Epithelial cell of prostate (primary cell): ENCODE measurements at places on chromosomes 3 and 15.

DNA sequence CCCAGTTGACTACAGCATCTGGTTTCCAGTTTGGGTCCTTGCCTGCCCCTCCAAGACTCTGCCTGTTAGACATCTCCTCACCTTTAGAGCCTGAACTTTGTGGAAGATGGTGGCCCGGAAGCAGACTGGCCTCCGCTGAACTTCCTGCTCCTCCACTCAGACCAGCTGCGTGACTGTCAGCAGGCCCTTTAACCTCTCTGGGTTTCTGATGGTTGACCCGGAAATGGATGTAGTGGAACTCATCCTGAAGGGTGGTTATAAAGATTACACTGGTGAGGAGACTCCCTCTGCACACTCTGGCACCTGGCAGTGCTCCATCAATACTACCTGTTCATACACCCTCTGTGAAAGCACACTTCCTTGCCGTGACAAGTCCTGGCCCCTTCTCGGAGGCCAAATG lies 151.9 kb upstream of the TLE3 start:
- no peak for DNase-seq

- DNase-seq: no peak
These were observed 89.3 kb upstream of the DGKG start for GRCh38 chr3:186451371-186451770.

DNA sequence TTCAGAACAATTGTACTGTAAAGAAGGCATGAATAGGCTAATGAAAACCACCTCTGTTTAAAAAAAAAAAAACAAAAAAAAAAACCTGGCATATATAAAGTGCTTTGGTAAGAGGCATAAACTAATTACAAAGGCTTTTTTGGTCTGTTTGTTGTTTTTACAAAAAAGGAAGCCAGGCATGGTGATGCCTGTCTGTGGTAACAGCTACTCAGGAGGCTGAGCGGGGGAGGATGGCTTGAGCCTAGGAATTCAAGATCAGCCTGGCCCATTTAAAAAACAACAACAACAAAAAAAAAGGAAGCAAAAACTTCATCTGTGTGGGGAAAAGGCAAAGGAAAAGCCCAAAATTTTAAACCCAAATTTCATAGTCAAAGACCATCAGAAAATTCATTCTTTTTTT lies 47.0 kb downstream of the OSBPL10 start:
- no peak for DNase-seq

DNA sequence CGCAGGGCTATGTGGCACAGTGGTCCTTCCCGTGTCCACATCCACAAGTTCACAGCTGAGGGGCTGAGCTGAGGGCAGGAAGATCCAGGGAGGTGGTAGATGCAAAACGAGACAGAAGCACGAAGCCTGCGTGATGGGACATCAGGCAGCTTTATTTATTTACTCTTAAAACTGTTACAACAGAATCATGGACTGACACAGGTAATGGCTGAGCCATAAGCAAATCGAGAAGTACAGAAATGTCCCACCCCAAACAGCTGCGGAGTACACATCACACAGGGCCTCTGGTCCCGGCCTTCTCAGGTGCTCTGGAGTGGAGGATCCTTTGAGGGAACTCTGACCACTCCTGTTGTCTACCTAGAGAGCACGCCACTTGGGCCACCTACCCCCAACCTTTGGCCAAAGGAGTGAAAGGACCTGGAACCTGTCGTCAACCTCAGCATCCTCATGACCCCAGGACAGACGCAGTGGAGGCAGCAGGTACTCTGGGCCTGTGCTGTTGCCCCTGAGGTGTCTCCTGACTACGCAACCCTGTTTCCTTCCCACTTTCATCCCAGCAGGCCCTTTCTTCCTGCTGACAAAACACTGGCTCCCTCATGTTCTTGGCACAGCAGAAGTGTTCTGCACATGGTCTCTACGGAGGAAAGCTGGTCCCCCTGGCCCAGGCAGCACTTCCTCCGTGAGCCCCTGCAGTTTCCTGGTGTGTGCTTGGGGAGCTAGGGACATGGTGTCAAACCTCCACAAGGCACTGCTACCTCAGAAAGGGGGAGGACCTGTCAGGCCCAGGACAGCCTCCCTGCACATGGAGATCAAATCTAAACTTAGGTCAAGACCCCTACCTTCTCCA lies 47.8 kb downstream of the DHX30 start:
- no peak for DNase-seq

- no peak for DNase-seq
These were observed 12.7 kb upstream of the MUC20 start for GRCh38 chr3:195708061-195708460.

DNA sequence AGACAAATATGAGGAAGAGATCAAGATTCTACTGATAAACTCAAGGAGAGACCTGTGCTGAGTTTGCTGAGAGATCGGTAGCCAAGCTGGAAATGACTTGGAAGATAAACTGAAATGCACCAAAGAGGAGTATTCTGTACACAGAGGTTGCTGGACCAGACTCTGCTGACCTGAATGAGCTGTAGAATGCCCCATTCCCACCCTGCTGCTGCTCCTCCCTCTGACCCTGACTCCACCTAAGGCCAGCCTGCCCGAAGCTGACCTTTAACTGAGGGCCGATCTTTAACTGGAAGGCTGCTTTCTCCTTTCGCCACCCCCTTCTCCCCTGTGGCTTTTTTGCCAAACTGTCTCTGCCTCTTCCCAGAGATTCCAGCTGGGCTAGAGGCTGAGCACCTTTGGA lies 34.6 kb downstream of the CDIN1 start:
- no peak for DNase-seq

DNA sequence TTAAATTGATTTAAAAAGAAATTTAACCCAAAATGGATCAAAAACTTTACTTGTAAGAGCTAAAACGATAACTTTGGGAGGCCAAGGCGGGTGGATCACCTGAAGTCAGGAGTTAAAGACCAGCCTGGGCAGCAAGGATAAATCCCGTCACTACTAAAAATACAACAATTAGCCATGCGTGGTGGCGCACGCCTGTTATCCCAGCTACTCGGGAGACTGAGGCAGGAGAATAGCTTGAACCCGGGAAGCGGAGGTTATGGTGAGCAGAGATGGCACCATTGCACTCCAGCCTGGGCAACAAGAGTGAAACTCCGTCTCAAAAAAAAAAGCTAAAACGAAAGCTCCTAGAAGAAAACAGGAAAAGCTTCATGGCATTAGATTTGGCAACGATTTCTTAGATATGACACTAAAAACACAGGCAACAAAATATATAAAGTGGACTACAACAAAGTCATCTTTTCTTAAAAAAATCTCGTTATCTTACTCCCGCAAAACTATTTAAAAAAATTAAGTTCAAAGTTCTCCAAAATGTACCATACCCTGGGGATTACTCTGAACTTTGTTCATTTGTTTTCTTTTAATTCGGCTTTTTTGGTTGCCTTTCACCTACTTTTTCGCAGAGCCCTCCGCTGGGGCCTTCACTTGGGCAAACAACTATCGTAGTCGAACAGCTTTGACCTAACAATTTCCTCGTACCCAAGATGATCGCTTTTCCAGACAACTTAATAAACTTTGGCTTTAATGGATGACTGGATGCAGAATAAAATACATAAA lies 2.9 kb downstream of the HDDC3 start:
- DNase-seq: no peak

DNA sequence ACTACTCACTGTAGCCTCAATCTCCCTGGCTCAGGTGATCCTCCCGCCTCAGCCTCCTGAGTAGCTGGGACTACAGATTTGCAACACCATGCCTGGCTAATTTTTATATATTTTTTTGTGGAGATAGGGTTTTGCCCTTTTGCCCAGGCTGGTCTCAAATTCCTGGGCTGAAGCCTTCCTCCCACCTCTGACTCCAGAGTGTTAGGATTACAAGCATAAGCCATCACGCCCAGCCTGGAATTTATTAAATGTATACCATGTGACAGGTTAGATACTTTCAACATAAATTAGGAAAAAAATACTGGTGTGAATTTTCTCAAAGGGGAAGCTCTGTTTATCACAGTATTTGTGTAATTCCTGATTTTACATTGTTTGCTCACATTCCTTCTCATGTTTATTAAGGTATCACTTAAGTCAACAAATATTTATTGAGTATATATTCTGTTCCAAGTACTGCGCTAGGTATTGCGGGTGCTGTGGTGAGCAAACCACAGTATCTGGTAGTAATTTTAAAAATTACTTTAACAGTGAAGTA lies 24.8 kb downstream of the PPP4R2 start:
- no peak for DNase-seq

DNA sequence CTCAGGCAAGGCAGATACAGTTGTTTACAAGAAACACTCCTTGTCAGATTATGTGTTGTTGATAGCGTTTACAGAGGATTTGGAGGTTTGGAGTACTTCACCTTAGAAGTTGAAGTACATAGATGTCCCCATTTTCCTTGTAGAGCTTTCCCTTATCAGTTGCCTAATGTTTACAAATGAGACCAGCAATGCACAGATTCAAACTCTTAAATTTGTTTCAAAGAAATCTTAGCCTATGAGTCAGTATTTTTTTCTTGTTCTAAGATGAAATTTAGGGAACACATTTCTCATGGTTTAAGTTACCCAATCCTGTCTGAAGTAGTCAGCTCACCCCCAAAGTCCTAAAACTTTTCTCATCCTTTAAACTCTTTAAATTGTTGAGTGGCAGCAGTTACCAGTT lies 6.3 kb upstream of the EIF5A2 start:
- DNase-seq: no peak

GRCh38 chr3:84960581-84960980 lies 1.8 kb downstream of the CADM2 start:
- DNase-seq: no peak

GRCh38 chr3:23696842-23697241 lies 108.9 kb upstream of the UBE2E1 start:
- DNase-seq: no peak

DNA sequence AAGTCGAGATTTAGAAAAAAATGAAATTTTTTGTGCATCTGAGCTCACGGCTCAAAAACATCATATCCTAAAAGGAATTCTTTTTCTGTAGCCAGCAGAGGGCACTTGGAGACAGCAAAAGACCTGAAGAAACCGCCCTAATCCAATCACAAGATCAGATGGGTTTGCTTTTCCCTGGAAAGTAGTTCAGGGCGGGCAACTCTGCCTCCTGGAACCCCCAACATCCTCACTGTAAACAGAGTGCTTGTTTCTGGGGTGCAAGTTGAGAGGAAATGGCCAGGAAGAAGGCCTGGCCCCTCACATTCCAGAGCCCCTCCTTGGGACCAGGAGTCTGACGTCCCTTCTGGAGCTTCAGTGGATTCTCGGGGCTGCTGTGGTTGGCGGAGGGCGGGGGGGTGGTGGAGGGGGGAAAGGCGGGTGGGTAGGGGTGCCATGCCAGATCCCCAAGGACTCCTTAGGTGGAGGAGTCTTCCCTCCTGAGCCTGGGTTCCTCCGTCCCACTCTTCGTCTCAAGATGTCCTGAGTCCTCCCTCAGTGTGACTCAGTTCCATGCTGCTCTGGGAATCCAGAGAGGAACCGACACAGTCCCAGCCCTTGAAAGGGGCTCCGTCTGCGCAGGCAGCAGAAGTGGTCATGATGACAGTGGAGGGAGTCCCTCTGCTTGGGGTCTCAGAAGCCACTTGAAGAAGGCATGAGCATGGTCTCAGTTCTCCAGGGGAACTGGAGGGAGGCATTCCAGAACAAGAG lies 35.9 kb downstream of the CCK start:
- DNase-seq: no peak

DNA sequence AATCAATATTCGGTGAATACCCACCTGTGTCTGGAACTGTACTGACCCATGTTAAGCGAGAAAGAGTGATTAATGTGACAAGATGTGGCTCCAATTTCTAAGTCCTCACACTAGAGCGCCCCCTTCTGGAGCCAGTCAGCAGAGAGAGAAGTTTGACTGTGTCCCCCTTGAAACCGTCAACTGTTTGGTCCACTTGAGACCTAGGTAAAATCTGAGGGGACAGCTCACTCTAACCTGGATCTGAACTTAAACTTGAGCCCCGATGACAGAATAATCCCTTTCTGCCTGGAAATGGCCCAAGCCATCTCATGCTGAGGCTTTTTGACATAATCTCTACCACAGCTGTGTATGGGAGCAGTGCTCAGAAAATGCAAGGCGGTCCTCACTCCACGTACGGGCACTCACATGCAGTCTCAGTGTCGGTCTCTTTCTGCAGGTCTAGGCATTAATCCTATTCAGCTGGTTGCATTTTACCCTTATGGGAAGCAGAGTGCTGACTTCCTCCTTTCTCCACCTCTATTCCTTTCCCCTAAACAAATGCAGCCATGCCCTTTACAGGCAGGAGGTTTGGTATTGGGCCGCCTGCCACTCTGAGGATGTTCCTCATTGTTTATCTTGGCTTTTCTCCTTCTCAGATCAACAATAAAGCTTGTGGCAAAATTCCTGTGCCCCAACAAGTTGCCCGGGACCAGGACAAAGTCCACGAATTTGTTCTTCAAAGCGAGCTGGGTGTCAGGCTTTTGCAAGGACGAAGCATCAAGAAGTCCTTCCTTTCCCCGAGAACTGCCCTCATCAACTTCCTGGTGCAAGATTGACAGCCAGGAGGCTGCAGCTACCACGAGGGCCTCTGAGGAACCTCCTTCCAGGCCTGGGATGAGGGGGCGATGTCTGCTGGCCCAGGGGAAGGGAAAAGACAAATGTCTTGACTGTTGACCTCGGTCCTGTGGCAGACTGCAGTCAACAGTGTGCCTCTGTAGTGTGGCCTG lies 47.5 kb upstream of the LIMD1 start:
- DNase-seq: no peak

- no peak for DNase-seq
These were observed 73.7 kb upstream of the WDR72 start for GRCh38 chr15:53833134-53833624.

DNA sequence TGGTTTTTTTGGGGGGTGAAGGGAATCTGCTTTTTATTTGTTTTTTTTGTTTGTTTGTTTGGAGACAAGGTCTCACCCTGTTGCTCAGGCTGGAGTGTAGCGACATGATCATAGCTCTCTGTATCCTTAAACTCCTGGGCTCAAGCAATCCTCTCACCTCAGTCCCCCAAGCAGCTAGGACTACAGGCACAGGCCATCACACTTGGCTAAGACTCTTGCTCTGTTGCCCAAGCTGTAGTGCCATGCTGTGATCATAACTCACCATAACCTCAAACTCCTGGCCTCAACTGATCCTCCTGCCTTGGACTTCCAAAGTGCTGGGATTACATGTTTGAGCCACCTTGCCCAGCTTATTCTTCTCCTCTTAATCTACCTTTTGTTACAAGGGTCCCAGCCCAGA lies 31.8 kb downstream of the GPR176 start:
- DNase-seq: no peak

GRCh38 chr15:31302778-31303725 lies 23.6 kb upstream of the KLF13 start:
- no peak for DNase-seq

GRCh38 chr15:49387471-49387870 lies 35.6 kb upstream of the FGF7 start:
- no peak for DNase-seq

DNA sequence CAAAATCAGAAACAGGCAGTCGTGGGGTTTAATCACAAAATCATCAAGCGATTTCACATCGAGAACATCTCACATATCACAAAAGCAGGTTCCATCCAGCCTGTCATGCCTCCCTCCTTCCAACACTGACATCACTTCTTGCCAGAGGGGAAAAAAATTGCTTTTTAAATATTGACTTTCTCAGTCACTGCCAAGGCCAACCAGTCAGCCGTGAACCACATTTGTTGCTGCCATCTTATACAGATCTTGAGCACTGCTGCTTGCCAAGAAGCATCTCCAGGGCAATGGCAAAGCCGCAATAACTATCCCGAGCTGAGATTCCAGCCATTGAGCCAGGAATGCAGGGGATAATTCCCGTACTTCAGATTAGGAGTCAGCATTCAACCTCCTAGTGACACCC lies 174.6 kb downstream of the ANXA2 start:
- peak; percentile 6 for DNase-seq

GRCh38 chr3:167209011-167209410 lies 171.1 kb downstream of the ZBBX start:
- no peak for DNase-seq

- DNase-seq: no peak
These were observed 523.2 kb upstream of the ZNF717 start for GRCh38 chr3:76308541-76308940.
